ENCODE measurements at places on chromosomes 1 and 21.
A peak's percentile ranks its signal among the peaks of the same experiment; 100 is the strongest.

- DNase-seq, result no peak
Measured at GRCh38 chr1:221234791-221235190, 355.5 kb downstream of the HLX start.

GRCh38 chr21:29208682-29209059, 78.2 kb downstream of the MAP3K7CL start:
- DNase-seq, result peak; percentile 76

GRCh38 chr1:99919220-99919619, 50.6 kb upstream of the SLC35A3 start:
- DNase-seq, result peak; percentile 31

GRCh38 chr1:158814970-158815369, 16.2 kb upstream of the MNDA start:
- DNase-seq, result no peak

GRCh38 chr1:101587741-101588140, 350.9 kb downstream of the S1PR1 start:
- peak; percentile 18 for DNase-seq

- DNase-seq, result peak; percentile 62
Measured at GRCh38 chr1:84619383-84620102, 45.3 kb upstream of the CTBS start.

GRCh38 chr1:82299056-82299455, 498.3 kb downstream of the ADGRL2 start:
- DNase-seq, result no peak

DNA sequence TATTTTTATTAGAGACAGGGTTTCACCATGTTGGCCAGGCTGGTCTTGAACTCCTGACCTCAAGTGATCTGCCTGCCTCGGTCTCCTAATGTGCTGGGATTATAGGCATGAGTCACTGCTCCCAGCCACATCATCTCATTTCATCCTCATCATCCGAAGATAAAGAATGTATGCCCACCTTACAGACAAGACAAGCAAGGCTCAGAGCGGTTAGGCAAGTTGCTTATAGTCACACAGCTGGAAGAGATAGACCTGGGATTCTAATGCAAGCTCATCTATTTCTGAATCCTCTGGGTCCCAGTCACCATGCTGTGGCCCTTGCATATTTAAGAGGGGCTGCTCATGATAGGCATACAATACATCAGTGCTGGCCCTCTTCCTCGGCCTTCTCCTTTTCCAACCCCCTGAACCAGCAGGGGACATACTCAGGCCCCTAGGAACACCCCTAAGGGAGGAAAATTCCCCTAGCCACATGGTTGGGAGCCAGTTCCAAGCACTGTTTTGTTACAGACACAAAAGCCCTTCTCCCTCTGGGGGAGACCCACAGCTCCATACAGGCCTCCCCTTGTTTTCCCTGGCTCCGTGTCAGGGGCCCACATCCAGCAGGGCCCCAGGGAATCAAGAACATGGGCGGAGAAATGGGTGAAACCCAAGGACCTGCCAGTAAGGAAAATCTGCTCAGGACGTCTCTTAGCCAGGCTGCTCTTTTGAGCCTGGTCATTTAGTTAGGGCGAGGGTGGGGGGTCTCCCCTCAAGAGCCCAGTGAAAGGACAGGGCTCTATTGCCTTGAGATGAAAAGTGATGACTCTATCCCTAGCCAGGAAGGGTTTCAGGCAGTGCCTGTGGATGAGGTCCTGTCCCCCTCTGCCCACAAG, 6.9 kb downstream of the CSRP1 start:
- DNase-seq, result no peak

DNA sequence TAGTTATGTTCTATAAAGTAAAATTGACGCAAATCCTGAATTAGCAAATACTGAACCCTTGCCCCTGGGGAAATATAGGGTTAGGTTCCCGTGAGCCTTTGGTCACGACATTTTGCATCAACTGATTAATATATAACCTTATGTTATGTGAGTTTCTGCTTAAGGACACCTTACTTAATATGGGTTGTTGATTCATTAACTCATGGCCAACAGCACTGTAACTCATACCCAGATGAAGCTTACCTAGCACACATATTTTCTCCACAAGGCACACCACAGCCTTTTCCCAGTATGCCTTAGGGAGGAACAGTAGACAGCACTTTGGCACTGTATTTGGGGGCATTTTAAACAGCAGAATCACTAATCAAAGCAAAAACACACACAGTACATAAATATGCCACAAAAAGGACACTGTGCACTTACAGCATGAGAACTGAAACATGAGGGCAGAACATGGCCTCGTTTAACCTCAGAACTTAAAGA, 15.1 kb downstream of the INAVA start:
- no peak for DNase-seq

DNA sequence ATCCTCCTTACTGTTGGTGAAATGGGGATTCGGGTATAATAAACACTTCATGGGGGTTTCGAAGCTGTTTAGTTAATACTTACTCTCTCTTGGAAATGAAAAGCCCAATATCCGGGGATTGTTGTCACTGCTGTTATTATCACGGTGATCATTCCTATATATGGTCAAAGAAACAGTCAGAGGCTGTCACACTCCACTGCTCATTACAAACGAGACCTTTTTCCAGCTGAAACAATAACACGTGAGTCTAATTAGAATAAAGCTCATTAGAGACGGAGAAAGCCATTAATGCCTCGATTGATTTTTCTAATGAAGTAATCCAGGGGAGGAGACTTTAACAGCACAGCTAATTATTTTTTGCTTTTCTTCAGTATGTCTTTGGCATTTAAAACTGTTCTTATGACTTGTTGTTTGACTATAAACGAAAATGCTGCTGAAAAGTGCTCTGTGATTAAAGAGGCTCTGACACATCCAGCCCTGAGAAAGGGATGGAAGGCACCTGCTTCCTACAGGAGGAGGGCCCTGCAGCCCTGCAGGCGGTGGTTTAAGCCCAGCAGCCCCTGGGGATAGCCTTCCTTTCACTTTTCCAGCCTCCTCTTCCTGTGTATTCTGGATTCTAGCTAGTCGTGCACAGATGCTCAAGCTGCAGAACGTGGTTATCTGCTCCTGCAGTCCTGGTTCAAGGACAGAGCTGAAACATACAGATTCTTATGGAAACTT, 143.6 kb downstream of the EDEM3 start:
- DNase-seq, result no peak

DNA sequence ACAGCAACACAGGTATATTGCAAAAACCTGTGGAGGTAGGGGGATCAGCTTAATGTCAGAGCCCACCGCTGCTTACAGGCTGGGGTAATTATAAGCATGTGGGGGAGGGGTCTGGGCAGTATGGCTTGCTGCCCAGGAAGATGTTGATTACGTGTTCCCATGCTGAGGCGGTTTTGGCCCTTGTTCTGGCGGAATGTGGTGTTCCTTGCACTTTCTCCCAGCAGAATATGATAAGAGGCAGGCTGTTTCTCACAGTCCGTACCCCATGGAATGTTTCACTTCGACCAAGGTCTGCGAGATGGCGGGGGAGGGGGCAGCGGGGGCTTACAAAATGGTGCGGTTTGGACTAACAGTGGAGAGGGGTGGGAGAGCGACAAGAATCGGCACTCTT, 9.8 kb upstream of the HPCAL4 start:
- peak; percentile 34 for DNase-seq

DNA sequence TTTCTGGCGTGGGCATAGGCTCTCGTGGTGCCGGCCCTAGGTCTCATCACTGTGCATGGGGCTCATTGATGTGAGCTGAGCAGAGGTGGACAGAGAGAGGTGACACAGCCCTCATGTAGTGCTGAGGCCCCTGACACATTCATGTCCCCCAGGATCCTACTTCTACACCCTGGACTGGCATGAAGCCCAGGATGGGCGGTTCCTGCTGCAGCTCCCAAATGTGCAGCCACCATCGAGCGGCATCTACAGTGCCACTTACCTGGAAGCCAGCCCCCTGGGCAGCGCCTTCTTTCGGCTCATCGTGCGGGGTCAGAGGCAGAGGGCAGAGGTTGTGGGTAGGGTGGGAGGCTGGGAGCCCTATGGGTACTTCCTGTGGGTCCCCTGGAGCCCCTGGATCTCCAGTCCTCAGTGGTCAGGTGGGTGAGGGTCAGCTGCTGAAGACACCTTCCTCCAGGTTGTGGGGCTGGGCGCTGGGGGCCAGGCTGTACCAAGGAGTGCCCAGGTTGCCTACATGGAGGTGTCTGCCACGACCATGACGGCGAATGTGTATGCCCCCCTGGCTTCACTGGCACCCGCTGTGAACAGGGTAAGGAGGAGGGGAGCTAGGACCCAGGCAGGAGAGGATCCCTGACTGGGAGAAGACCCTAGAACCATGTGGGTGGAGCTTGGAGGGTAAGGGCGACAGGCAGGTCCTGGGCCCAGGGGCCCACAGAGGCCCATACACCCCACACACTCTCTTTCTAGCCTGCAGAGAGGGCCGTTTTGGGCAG, 6.1 kb downstream of the TIE1 start:
- DNase-seq, result no peak

GRCh38 chr1:1342061-1342562, 7.1 kb downstream of the DVL1 start:
- no peak for DNase-seq

DNA sequence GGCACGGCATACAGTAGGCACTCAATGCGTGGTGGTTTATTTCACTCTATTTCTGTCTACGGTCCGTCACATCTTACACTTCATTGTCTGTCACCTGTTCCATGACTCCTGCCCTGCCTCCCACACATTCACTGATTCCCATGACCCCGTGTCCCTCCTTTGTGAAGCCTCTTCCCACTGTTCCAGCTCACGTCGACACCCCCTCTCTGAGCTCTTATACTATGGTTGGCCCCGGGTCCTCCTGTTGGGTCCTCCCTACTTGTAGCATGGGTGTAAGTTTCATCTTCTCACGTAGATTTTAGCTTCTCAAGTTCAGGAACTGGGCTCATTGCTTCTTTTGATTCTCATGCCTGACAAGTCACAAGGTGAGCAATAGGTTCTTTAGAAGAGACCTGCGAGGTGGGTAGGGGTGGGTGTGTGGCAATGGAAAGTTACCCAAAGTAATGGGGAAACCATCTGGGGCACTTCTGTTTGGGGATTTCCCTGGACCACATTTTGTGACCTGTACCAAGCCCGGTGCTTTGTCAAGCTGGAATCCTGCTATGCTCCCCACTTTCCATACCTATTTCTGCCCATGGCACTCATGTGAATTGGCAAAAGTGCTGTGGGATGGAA, 22.1 kb upstream of the IL10 start:
- no peak for DNase-seq

- DNase-seq, result no peak
Measured at GRCh38 chr1:200486634-200487033, 76.8 kb upstream of the ZNF281 start.

GRCh38 chr1:232538943-232539302, 91.0 kb downstream of the SIPA1L2 start:
- DNase-seq, result no peak

GRCh38 chr1:51172811-51173210, 63.3 kb upstream of the RNF11 start:
- DNase-seq, result no peak

GRCh38 chr1:179369751-179370341, 4.1 kb downstream of the AXDND1 start:
- peak; percentile 23 for DNase-seq

Data from skeletal muscle cell (primary cell).